ENCODE measurements at places on chromosomes 16 and 17. TPM values are rescaled to one million over a fixed set of nuclear protein-coding genes. Genes with fewer than 3 reads are reported as not detected.

- no peak for DNase-seq
These were observed 4.7 kb upstream of the CUEDC1 start for GRCh38 chr17:57959929-57960328.

DNA sequence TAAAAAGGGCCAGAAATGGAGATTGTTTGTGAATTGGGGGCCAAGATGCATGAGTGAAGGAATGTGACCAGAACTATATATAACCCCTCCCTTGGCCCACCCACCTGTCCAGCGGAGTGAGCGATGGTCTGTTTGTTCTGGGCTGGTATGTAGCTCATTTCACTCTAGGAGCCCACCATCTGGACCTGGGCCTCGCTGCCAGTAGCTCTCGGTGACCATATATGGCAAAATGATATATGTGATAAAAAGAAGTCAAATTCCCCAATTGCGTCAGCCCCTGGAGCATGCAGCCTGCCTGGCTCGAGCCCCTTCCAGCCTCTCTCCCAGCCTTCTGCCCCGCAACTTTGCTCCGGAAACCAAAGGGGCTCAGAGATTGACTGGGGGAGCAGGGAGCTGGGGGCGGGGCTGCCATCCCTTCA, 47.3 kb downstream of the CCDC42 start:
- peak; percentile 53 for DNase-seq

GRCh38 chr16:13106464-13106863, 205.1 kb downstream of the SHISA9 start:
- DNase-seq, result no peak

GRCh38 chr17:48645639-48646182, 19.6 kb upstream of the HOXB9 start:
- DNase-seq, result no peak

GRCh38 chr17:44385287-44386181, 3.9 kb downstream of the ITGA2B start:
- DNase-seq, result peak; percentile 69

- no peak for DNase-seq
These were observed 123.0 kb upstream of the GNAO1 start for GRCh38 chr16:56068314-56068713.

GRCh38 chr17:35705705-35706104, 25.7 kb upstream of the RASL10B start:
- no peak for DNase-seq

The CDK12 gene
- total RNA-seq, result 81.5 TPM

The CHMP1A gene
- 96.5 TPM for total RNA-seq

The TM4SF5 gene
- total RNA-seq, result 0.44 TPM

The NKD1 gene
- total RNA-seq, result 2.8 TPM
